ENCODE measurements at places on chromosomes 12 and 14. TPM values are rescaled to one million over a fixed set of nuclear protein-coding genes. Genes with fewer than 3 reads are reported as not detected.
A peak's percentile ranks its signal among the peaks of the same experiment; 100 is the strongest.

DNA sequence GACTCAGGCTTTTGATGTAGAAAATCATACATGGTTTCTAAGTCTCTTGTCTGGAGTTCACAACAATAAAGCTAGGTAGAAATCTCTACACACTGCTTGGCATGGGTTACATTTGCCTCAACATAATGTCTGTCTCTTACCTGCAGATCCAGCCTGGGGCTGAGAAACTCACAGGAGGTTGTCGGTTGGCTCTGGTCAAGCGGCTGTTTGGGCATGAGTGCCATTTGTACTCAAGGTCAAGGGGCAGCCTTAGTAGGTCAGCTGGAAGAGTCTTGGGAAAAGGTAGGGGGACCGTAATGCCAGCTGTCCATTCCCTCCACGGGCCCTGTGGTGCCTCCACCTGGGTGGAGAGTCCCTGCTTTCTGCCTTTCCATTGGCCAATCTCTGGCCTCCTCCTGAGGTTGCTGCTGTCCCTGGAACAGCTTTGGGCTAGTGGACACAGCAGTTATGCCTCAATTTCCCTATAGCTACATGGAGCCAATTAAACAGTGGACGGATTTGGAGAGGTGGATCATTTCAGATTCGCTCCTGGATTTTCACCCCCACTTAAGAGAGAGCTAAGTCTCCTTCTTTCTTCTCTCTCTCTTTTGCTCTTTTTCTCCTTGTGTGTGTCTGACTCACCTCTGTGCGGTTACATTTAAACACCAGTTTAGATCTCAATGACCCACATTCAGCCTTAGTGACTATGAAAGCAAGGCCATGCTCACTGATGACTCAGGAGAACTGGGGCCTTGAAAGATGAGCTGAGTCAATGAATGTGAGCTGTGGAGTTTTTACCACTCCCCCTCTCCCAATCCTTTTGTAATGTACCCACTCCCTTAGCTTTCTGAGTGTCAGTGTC lies 132.8 kb upstream of the HIF1A start:
- DNase-seq, result no peak
- no peaks in the 10 kb centered on the region for H3K36me3 ChIP-seq
- no peak overlapping the region for H3K4me3 ChIP-seq

Gene TGFB3
- 3.3 TPM for total RNA-seq

Gene RPL36AL
- 176 TPM for total RNA-seq

Gene FSCB
- not detected for total RNA-seq

Gene FAM222A
- total RNA-seq, result 7.6 TPM

Gene B4GALNT3
- total RNA-seq, result 30.7 TPM

DNA sequence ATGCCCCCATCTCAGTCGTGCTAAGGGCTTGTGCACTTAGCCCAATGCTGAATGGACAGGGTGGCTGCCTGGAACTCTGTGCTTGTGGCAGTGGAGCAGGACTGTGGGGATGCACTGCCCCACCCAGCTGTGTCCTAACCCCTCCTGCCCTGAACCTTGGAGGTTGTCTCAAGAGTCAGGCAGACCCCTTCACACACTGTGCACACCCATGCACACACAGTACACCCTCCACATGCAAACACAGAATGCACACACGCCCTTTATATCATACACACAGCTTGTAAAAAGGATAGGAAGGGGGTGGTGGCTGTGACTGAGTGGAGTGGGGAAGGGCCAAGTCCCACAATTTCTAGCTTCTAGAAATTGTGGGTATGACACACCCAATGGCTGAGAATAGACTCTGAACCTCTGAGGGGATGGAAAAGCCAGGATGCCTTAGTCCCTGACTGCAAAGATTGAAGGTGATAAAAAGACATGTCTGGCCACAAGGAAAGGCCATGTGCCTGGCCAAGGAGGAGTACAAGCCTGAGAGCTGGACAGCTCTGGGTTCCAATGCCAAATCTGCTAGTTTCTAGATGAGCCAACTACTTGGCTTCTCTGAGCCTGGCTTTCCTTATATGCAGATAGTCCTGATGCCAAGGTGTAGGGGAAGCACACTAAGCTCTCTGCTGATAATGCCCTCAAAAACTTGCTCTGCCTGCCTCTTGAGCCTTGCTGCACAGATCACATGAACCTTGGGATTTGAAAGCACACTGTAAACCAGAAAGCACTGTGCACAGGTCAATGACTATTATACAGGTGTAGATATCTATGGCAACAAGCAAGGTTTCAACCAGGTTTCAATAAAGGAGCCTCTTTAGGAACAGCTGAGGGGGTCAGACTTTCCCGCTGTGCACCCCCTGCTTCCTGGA lies 8.4 kb downstream of the KRT8 start:
- H3K4me3 ChIP-seq, result no peak overlapping the region
- DNase-seq, result no peak
- H3K27ac ChIP-seq, result no peak overlapping the region

GRCh38 chr12:121805171-121806008 lies 1.6 kb downstream of the SETD1B start:
- peaks cover 30% of the 10 kb centered on the region for H3K36me3 ChIP-seq
- peaks cover 34% of the 10 kb centered on the region for H3K4me1 ChIP-seq
- peak overlapping the region; percentile 89 for H3K4me3 ChIP-seq

Gene PRB2
- not detected for total RNA-seq

Gene PRMT5
- 54.9 TPM for total RNA-seq

DNA sequence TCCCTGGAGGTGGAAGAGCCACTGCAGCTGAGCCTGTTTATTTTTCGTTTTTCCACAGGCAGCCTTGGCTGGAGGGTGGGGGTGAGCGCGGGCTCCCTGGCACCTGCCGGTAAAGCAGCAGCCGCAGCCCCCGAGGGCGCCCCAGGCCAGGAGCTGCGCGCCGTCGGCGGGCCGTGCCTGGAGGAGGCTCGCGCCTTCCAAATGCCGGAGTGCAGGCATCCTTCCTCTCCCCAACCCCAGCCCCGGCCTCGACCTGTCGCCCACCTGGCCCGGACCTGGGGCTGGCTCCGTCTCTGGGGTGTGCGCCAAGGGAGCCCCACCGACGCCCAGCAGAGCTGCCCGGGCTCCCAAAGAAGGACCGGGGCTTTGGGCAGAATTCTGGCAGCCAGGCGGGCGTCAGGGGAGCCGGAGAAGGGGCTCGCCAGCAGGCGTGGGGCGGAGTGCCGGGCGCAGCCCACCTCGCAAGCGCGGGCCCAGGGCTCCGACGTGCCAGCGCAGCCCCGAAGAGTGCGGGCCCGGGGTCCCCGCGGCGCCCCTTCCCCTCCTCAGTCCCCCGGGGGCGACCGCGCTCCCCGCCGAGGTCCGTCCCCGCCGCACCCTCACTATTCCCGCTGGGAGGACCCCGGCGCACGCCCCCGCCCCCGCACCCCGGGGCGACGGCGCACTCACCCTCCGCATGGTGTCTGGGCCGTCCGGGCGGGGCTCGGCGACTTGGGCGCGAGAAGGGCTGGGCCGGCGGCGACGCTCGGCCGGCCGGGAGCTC lies 130.3 kb downstream of the NDUFA12 start:
- H3K36me3 ChIP-seq, result no peaks in the 10 kb centered on the region
- DNase-seq, result no peak

GRCh38 chr12:4807116-4807783 lies 87.0 kb downstream of the GALNT8 start:
- H3K4me3 ChIP-seq, result no peak overlapping the region
- DNase-seq, result no peak
- no peaks in the 10 kb centered on the region for H3K36me3 ChIP-seq
- H3K27ac ChIP-seq, result no peak overlapping the region
- H3K4me1 ChIP-seq, result peaks cover 17% of the 10 kb centered on the region

- H3K4me3 ChIP-seq, result no peak overlapping the region
- H3K4me1 ChIP-seq, result no peaks in the 10 kb centered on the region
- no peaks in the 10 kb centered on the region for H3K27me3 ChIP-seq
- no peak for DNase-seq
- no peak overlapping the region for H3K27ac ChIP-seq
- H3K36me3 ChIP-seq, result no peaks in the 10 kb centered on the region
Observed at GRCh38 chr14:60700598-60700997, 23.6 kb downstream of the SIX4 start.

DNA sequence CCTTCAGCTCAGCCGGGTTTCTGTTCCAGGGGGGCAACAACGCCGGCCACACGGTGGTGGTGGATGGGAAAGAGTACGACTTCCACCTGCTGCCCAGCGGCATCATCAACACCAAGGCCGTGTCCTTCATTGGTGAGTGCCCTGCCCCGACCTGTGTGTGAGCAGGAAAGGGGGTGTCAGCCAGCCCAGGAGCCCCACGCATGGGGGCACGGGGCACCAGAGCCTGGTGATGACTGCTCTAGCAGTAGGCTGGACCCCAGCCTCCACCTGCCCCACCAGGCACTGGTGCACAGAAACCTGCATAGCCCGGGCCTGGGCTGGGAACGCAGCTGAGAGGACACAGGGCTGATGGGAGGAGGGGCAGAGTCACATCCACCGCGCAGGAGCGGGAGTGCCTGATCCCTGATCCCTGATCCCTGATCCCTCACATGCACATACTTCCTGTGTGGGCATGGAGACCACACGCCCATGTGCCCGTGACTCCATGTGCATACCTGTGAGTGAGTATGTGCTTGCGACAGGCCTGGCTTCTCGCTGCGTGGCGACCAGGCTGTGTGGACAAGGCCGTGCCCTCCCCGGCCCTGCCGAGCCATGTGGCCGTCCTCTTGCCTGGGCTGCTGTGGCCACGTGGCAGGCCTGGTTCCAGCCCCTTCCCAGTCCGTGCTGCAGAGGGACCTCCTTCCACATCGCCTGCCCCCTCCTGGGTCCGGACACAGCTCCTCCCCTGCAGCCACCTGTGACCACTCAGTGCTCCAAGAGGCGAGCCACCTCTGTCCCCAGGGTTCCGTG lies 11.2 kb downstream of the ADSS1 start:
- no peak overlapping the region for H3K4me3 ChIP-seq
- H3K4me1 ChIP-seq, result peaks cover 47% of the 10 kb centered on the region
- H3K27me3 ChIP-seq, result no peaks in the 10 kb centered on the region
- no peak overlapping the region for H3K27ac ChIP-seq

DNA sequence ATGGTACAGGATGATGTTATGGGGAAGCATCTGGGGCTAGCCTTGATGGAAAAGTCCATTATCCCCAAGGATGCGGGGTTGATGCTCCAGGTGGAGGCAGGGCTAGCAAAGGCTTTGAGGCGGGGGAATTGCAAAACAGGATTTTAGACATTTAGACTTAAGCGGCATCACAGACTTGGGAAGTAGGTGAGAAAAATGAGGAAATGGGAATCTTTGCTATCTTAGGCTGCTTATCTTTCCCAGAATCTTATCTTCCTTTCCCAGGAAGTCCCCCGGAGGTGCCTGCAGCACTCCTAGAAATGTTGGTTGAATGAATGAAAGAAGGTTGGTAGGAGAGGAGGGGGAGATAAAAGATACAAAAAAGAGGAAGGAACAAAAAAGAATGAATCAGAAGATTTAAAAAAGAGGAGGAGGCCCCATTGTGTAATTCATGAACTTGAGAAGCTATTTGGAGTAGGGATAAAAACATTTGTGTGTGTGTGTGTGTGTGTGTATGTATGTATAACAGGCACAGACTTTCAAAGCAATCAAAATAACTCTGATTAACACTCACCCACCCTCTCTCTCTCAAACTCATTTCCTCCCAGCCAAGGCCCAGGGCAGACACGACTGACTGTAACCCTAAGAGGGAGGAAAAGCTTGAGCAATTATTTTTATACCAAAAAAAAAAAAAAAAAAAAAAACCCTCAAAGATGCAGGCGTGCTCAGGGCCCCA lies 62.5 kb upstream of the TBX3 start:
- no peak overlapping the region for H3K27ac ChIP-seq
- no peak for DNase-seq
- no peaks in the 10 kb centered on the region for H3K36me3 ChIP-seq
- H3K4me3 ChIP-seq, result no peak overlapping the region

DNA sequence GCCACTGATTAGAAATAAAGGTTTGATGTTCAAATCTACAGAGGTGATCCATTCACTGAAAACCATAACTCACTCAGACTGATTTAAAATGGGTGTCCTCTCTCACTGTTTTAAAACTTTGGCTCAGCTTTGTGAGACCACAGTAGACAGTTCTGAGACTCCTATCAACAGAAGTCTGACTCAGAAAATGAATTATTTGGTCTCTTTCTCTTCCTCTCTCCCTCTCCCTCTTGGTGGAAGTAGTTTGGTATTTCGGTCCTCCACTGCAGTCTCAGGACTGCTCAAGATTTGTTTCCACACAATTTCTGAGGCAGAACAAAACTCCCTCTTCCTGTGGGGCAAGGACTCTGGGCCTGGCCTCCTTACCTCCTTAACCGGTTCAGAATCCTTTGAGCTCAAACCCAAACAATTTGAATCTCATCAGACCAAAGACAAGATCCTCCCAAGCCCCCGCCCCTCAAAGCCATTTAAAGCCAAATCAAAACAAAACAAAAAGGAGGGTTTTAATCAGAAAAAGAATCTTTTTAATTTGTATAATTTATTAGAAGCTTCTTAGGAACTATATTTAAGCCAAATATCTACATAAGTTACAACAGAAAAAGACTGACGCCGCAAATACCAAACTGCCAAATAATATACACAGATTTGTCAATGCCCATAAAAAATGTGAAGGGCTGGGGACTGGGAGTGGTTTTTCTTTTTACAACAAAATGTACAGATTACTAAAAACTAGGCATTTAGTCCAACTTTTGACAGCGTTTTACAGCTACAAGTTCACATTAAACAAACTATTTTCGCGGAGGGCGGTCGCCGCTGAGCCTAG lies 3.9 kb downstream of the NKX2-1 start:
- H3K27ac ChIP-seq, result no peak overlapping the region
- H3K4me1 ChIP-seq, result peaks cover 39% of the 10 kb centered on the region
- H3K4me3 ChIP-seq, result no peak overlapping the region
- H3K36me3 ChIP-seq, result no peaks in the 10 kb centered on the region

Gene NUDT4
- total RNA-seq, result 46.7 TPM

- no peak overlapping the region for H3K4me3 ChIP-seq
- no peaks in the 10 kb centered on the region for H3K27me3 ChIP-seq
- H3K27ac ChIP-seq, result no peak overlapping the region
- H3K36me3 ChIP-seq, result no peaks in the 10 kb centered on the region
- no peak for DNase-seq
Observed at GRCh38 chr14:49984424-49984823, 91.5 kb downstream of the ARF6 start.

Gene PRDM4
- 31.6 TPM for total RNA-seq

DNA sequence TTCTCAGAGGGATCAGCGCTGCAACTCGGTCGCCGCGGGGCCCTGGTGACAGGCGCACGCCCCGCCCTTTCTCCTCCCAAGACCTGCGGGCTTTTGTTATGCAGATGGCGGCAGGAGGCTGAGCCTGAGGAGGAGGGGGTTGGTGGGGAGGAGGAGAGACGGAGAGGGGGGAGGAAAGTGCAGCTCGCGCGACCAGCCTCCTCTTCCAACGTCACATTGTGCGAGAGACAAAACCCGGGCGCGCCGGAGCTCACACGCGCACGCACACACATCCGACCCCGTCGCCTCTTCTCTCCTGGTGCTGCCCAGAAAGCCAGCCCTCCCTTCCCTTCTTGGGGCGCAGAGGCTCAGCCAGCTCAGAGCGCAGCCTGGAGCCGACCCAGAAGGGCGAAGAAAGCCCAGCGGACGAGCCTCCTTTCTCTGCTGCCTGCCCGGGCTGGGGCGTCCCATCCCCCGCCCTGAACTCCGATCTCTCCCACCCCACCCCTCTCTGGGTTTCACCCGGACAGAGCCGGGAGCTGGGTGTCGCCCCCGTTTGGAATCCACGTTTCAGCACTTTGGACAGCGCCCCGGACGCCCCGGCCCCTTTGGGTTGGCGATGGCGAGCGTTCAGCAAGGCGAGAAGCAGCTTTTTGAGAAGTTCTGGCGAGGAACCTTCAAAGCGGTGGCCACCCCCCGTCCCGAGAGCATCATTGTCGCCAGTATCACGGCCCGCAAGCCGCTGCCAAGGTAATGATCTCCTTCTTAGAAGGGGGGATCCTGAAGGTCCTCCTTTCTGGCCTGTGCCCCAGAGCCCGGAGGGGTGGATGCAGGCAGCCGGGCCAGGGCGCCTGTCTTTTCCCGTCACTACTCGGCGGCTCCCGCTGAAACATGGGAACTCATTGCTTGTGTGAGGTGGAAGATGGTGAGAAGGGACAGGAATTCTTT lies at the start of gene SRRM4:
Gene SRRM4, plus strand, starts transcription at position 257 of the 927 bp plus-strand sequence. Its CDS starts 342 bp downstream, at position 599.
- no peak within 1 kb of the TSS for H3K27ac ChIP-seq
- no peak for DNase-seq
- no peak within 1 kb of the TSS for H3K4me3 ChIP-seq
- H3K36me3 ChIP-seq, result no peaks in the 10 kb centered on the region
- peaks cover 54% of the 10 kb centered on the region for H3K27me3 ChIP-seq
